ENCODE measurements at places on chromosomes 6 and 20.

GRCh38 chr6:128208078-128208477 lies 307.2 kb upstream of the THEMIS start:
- DNase-seq = no peak

DNA sequence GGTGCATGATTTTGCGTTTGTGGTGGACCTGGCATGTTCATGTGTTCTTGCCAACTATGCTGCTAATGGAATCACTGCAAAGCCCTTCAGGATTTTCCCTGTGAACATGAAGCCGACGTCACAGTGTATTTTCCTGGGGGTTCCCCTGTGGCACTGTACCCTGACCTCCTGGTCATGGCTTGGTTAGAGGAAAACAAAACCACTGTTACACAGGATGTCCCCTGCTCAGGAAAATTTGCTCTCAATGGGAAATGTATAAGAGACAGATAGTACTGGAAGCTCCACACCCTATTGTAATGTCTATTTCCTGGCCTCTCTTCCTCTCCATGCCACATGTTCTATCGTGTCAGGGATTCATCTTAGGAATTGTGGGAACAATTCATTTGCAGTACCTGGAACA lies 19.7 kb downstream of the TSHZ2 start:
- DNase-seq = no peak

GRCh38 chr6:116036075-116036773 lies 24.5 kb downstream of the FRK start:
- DNase-seq = no peak

DNA sequence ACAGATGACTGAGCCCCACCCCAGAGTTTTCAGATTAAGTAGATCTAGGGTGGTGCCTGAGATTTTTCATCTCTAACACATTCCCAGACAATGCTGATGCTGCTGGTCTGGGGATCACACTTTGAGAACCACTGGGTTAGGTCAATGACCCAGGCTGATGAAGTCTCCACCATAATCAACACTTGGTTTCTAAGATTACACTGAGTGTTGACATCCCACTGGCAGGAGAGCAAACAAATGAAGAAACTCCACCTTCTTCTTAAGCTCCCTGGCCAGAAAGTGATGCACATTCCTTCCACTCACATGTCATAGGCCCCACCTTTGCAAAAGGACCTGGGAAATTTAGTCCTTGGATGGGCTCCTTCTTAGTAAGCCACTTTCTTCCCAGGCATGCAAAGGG lies 53.1 kb downstream of the MAFB start:
- no peak for DNase-seq

DNA sequence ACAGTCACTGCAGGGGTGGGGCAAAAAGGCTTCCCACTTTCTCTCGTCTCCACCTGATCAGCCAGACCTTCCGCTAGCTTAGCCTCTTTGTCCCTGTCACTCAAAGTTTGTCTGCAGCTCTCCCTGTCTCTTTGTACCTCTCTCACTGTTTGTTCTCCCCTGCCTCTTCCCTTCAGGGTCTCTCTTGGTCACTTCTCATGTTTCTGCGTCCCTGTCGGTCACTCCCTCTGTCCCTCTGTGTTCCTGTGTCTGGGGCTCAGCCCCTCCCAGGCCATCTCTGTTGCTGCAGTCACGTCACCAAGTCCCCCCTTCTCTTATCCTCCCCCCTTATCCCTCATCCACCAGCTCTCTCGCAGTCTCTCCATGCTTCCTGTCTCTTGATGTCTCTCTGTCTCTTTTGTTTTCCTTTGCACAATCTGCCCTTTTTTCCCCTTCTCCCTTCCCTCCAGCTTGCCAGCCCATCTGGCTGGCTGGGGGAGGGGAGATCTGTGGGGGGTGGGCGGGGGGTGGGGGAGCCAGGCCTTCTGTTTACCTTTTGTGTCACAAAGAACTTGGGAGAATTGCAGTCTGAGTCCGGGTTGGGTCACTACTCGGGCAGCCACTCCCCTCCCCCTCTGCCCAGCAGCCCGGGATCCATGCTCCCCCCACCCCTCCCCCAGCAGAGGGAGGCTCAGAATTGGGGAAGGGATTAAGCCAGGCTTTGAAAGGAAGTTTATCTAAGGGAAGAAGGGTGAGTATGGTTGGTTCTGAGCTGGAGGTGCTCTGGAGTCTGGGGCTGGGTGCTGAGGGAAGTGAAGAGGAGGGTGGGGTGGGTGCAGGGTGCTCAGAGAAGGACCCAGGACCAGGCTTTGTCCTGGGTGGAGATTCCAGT lies 32.3 kb downstream of the FOXP4 start:
- no peak for DNase-seq

- no peak for DNase-seq
Observed at GRCh38 chr6:100342830-100343229, 121.9 kb downstream of the SIM1 start.

GRCh38 chr6:5453546-5453945 lies 192.2 kb downstream of the FARS2 start:
- DNase-seq = no peak

- no peak for DNase-seq
Observed at GRCh38 chr6:137471986-137472385, 22.2 kb downstream of the OLIG3 start.
